ENCODE measurements at places on chromosomes 6 and 20. TPM values are rescaled to one million over a fixed set of nuclear protein-coding genes. Genes with fewer than 3 reads are reported as not detected.

DNA sequence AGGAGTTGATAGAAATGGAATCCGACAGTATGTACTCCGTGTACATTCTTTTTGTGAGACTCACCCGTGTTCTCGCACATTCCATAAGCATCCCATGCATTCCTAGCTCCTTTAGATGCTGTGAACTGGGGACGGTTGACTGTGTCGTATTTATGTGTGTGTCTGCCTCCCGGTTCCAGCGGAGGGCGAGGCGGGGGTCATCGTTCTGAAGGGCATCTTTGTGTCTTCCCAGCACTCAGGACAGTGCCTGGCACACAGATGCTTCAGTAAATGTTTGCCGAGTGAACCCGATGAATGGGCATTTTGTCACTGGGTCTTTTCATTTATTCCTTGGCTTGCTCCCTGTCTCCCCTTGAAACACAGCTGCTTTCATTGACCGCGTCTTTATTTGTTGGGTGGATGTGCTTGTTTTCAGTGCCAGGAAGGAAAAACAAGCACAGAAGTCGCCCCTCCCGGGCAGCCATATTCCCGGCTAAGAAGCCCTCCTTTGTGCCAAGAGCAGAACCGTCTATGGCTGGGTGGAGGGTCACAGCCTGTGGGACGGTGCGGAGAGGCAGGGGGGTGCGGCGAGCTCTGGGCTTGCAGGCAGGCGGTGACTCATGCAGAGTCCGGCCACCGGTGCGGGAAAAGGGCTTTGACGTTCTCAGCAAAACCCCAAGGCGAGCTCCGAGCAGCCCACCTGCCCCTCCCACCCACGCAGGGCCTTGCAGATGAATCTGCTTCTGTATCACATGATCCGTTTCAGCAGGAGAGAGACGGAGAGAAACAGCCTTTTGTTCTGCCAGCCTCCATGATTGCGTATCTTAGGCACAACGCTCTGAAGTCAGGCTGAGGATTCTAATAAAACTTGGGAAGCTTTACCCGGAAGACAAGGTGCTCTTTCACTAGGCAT is 11.2 kb upstream of the PSMG4 start:
- DNase-seq: peak; percentile 66

DNA sequence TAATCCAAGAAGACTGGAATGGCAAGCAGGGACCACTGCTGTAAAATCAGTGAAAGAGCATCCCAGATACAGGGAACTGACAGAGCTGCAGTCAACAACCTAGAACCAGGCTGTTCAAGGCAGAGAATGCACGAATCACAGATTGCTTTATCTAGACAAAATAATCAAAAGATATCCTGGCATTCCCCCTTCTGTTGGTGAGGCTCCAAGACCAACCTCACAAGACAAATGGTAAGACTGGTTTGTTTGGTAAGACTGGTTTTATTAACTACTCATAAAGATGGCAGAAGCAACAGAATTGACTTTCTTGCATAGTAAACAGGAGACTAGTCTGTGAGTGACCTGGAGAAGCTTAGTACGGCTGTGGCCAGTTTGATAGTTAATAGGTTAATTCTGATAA is 88.8 kb upstream of the AHI1 start:
- DNase-seq: no peak

GRCh38 chr6:40387127-40387870 is 199.9 kb downstream of the LRFN2 start:
- DNase-seq: no peak

DNA sequence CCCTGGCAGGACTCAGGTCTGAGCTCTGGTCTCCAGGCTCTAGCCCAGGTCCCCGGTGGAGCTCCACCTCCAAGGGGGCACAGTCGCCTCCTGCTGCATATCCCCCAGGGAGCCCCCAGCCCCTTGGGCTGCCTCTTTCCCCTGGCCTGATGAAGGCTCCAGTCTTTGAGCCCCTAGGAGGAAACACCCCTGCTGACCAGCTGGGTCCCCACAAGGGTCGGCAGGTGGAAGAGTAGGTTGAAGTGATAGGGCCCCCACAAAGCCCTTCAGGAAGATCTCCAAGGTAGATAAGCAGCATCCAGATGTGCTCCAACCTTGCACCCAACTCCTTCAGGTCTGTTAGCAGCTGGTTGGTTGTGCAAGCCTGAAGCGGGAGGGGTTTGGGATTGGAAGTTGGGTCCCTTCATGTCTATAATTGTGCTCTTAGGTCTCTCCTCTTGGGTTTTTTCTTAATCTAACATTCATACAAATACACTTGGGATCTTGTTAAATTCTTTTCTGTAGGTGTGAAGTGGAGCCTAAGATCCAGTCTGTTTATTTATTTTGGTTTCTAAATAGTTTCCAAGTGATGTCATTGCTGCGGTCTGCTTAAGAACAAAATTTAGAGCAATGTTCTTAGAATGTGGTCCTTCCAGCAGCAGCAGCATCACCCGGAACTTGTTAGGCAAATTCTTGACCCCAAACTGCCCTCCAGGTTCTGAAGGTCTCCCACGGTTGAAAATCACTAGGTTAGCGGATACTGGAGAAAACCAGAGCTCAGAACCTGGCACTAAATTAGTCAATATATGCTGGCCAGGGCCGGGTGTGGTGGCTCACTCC is 5.1 kb downstream of the UBE2C start:
- DNase-seq: peak; percentile 28

DNA sequence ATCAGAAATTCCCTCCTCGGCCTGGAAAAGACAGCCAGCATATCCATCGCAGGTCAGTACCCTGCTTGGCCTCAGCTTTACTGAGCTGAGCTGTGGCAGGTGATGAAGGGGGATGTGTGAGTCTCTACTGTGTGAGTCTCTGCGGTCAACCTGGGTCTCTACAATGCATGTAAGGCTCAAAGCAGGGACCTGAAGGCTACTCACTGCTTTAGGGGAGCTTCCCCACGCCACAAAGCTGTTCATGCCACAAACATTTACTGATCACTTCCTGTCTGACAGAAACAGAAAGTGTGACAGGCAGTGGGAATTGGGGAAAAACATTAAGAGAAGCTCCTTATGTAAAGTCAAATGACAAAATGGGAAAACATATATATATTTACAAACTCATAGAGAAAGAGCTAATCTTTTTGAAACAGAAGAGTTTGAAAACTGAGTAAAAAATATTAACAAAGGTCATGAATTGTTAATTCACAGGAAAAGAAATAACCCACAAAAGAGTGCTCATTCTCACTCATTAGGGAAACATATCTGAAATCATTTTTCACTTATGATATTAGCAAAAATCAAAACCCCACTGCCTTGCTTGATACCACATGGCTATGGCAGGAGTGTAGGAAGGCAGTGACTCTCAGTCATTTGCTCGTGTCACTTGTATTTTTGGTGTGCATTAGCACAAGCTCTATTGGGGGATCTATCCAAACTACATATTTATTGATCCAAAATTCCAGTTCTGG is 5.8 kb downstream of the BTN3A3 start:
- no peak for DNase-seq

DNA sequence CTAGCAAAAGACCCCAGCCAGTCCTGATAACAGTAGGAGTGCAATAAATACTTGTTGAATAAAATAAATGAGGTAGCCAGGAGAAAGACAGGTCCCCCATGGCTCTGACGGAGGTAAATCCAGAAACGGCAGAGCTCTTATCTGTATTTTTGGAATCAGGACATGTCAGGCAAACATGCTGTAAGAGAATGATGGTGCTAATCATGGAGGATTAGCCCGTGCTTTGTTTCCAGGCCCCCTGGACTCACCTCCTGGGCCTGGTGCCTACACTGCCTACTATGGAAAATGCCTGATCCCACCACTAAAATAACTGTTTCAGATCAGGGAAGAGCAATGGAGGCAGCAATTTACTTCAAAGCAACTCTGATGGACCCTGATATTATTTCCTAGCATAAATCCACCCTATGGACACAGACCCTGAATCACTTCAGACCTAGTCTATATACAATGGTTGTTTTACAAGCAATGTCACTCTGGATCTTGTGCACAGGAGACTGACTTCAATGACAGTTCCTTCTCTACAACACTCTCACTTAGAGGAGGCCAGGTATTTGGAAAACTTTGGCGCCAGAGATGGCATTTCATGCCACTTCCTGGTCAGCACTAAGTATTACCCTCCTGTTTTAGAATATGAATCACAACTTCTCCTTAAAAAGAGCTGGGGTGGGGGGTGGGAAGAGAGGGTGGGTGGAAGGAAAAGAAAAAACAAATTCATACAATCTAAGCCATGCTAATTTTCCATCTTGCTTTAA is 6.4 kb downstream of the MRPL14 start:
- no peak for DNase-seq

DNA sequence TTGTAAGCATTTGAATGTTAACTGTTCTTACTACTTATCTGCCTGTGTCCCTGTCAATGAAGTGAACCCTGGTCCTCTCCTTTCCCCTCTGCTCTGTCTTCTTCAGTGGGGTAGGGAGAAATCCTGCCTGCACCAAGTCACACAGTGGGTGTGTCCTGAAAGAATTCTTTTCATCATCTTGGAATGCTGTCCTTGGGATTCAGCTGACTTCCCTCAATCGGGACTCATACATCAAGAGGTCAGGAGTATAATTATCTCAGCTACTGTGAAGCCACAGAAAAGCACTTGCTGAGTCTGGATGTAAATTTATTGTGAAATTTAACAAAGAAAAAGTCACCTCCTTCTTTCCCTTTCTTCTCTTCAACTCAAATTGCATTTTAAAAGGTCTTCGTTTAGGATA is 328.5 kb downstream of the SOX4 start:
- no peak for DNase-seq

DNA sequence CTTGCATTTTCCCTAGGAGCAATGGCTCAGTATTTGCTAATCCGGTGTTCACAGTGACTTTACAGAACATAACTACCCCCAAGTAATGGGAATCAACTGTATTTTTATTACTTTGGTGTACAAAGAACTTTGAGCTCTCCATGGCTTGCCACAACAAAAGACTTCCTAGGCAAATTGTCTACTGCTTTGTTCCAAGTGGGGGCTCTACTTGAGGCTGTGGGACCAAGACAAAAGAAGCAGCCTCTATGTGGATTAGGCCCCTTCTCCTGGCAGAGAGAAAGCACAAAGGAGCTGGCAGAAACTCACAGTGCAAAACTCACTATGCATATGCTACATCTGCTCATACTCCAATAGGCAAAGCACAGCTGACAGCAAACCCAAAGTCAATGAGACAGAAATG is 853 bp downstream of the WFDC8 start:
- DNase-seq: no peak

DNA sequence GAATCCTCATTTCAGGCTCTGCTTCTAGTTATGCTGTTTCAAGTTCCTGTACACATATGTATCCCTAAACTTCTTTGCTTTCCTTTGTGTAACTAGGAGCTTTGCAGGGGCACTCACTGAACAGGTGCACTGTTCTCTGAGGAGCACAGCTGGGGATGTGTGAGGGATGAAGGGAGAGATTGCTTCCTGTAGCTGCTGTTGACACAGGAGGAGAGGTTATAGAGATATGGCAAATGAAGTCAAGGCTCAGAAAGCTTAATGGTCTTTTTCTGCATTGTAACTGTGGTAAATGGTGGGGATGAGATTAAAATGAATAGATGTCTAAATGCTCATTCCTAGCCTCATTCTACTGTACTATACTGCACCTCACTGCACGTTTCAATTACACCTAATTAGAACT is 454.3 kb downstream of the BTBD3 start:
- no peak for DNase-seq

DNA sequence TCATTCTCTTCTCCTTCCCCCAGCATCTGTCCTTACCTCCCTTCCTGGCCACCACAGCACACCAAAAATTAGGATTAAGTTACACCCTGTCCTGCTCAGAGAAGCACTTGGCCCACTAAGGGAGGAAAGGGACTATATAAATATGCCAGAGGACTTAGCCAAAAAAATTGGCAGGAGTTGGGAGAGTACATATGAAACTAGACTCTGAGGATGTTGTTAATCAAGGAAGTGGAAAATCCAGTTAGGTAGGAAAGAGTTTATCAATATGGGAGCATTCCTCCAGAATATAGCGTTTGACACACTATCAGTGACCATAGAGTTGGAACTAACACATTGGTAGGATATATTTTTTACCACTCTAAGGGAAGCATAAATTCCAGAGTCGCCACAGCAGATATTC is 57.3 kb upstream of the TSHZ2 start:
- DNase-seq: no peak

Gene EYS
- not detected for total RNA-seq

DNA sequence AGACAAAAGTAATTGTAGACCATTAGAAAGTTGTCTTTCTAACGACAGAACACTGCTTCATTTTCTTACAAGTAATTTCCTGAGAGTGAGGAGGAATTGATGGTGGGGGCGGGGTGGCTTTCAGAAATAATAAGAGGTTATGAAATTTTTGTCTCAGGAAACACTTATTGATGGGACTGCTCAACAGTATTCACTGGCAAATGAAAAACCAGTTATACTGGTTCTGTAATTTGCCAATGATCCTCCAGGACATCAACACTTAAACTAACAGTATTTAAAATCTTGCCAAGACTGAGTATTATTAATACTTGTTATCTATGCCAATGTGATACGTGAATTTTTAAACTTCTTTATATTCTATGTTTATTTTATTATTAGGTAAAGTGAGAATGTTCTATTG is 41.8 kb upstream of the FUT9 start:
- no peak for DNase-seq

GRCh38 chr6:136254851-136255466 is 4.8 kb upstream of the MTFR2 start:
- no peak for DNase-seq

Measured in dermis blood vessel endothelial cell (primary cell).